Activated naive CD4-positive, alpha-beta T cell treated with Interleukin-2 at 50 U/mL for 16 hours (primary cell): ENCODE measurements at places on chromosomes 5 and 9.
A peak's percentile ranks its signal among the peaks of the same experiment; 100 is the strongest.

DNA sequence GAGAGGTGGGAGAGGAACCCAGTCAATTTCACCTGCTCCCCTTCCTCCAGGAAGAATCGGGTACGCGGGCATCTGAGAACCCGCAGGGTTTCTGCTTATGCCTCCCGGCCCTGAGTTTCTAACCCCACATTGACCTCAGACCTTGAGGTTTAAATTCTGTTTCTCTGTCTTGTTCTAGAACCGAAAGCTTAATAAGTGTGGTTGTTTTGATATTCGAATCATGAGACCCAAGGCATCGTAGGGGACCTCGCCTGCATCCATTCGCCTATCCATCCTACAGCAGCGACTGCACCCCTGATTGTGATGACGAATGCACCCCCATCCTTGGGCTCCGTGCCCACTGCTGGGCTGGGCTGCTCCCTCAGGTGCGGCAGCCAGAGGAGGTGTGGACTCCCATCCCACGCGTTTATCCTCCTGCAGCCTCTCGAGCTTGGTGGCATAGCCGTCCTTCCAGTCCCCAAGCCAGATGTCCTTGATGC lies 80.8 kb upstream of the IER5L start:
- peak; percentile 17 for DNase-seq

DNA sequence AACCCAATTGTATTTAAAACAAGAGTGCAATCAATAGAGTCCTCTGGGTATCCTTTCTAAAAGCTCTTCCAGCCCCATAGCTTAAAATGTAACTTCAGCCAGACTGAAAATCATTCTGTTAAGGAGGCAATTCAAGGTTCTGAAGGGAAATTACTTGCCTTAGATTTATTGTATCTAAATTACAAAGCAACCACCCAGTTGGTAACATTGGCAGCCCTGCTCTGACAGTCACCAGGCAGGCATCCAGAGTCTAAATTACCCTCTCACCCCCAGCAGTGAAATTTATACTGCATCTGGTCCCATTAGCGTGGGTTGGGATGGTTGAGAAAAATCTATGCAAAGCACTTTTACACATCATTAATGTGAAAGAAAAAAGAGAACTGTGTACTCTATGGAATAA lies 514.7 kb downstream of the MTRR start:
- no peak for DNase-seq

GRCh38 chr5:96315431-96315830 lies 117.6 kb downstream of the PCSK1 start:
- DNase-seq, result no peak

- DNase-seq, result no peak
Measured at GRCh38 chr5:61626639-61627282, 294.7 kb downstream of the ZSWIM6 start.

- DNase-seq, result no peak
Measured at GRCh38 chr9:108163321-108164005, 673.9 kb upstream of the KLF4 start.

DNA sequence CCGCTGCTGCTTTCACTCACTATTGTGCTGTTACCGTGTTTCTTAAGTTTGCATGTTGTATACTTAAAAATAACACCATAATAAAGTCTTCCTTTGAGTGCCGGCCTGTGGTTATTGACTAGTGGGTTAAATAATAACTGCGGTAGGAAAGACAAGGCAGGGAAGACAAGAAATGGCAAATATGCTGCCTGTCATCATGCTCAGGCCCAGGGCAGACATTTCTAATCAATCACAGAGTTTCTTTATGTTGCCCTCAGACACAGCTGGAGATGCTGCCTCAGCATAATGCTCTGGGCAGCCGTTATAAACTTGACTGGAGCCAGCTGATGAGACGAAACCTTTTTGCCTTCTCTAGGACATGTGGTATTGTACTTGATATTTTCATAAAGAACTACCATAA lies 215.0 kb downstream of the GAPVD1 start:
- DNase-seq, result no peak

- DNase-seq, result no peak
Measured at GRCh38 chr5:150584556-150585335, 55.7 kb upstream of the SYNPO start.

DNA sequence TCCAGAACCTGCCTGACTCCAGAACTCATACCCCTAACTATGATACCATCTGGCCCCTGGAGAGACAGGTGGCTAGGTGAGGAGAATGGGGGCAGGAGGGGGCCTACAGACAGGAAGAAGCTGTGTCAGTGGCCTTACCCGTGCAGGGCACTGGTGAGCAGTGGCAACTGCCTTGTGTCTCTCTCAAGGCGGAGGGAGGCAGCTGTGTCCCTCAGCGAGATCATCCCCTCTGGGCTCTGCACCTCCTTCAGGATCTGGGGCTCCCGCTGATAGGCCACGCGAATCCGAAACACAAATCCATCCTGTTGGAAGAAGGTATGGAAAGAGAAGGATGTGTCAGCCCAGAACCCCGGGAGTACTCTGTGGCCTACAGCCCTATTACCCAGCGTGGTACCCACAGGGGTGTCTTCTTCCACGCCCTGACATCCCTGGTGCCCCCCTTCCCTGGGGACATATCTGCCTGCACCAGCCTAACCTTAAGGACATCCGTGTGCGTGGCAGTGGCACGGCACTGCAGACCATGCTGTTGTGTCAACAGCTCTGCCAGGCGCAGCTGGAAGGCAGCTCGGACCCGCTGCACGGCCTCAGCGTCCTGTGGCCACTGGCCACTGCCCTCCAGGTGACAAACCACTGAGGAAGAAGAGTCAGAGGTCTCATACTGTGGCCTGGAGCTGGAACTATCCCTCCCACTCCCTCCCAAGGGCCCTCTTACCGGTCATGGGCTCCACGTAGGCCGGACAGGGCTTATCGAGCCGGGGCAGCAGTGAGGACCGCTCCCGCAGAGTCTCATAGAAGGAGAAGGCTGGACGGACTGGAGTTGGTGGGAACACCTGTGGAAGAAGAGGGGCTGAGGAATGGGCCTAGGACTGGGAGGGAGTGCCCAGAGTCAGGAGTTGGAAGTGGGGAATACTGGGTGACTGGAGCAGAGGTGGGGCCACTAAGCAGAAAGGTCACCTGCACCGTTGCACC lies 7.8 kb downstream of the NOL6 start:
- no peak for DNase-seq

- no peak for DNase-seq
Measured at GRCh38 chr5:108382784-108383330, 959 bp upstream of the FBXL17 start.

DNA sequence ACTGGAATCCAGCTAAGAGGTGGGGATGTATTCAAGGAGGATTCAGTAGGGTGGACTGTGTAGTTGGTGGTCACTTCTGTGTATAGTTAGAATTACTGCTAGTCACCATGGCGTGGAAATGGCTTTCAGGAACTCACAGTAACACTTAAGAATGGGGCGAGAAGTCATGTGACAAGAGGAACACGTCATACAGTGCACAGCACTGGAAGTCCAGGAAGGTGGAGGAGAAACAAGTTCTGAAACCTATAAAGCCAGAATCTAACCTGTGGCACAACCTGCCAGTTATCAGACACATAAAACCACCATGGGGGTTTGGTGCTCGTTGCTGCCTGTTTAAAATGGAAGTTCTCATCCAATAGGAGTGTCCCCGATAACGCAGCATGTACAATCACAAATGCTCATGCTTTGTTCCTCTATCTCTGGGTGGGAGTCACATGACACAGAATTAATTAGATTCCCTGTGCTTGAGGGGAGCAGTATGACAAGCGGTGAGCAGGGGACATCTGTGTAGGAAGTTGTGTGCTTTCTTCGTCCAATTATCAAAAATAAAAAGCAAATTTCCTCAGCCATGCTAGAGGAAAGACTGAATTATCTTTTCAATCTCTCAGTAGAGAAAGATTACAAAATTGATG lies 193.0 kb downstream of the SPOCK1 start:
- no peak for DNase-seq

GRCh38 chr5:84373506-84373905 lies 11.2 kb downstream of the EDIL3 start:
- DNase-seq, result no peak

GRCh38 chr5:38734353-38734752 lies 111.5 kb upstream of the OSMR start:
- DNase-seq, result no peak

DNA sequence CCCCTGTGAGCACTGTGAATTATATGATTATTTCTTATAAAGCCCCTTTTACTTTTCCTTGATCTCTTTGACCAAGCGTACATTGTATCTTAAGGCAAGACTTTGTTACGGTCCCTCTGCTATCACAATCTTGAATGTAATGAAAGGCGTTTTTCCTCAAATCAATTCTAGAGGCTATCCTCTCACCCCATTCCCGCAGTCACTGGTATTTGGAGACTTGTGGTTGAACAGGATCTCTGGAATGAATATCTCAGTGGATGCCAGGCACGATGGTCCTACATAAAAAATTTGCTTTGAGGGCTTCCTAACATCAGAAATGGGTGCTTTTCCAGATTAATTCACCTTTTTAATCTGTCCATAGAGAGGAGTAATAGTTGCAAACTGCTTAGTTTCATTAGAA lies 151.4 kb upstream of the PAPPA start:
- DNase-seq, result no peak

DNA sequence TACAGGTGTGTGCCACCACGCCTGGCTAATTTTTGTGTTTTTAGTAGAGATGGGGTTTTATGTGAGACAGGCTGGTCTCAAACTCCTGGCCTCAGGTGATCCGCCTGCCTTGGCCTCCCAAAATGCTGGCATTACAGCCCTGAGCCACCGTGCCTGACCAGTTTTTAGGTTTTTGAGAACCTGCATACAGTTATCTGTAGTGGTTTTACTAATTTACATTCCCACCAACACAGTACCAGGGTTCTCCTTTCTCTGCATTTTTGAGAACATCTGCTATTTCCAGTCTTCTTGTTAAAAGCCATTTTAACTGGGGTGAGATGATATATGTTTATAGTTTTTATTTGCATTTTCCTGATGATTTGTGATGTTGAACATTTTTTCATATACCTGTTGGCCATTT lies 12.8 kb downstream of the DMXL1 start:
- no peak for DNase-seq

GRCh38 chr9:26735160-26735559 lies 157.4 kb downstream of the CAAP1 start:
- DNase-seq, result no peak

GRCh38 chr5:15703901-15704300 lies 203.9 kb downstream of the FBXL7 start:
- DNase-seq, result no peak

DNA sequence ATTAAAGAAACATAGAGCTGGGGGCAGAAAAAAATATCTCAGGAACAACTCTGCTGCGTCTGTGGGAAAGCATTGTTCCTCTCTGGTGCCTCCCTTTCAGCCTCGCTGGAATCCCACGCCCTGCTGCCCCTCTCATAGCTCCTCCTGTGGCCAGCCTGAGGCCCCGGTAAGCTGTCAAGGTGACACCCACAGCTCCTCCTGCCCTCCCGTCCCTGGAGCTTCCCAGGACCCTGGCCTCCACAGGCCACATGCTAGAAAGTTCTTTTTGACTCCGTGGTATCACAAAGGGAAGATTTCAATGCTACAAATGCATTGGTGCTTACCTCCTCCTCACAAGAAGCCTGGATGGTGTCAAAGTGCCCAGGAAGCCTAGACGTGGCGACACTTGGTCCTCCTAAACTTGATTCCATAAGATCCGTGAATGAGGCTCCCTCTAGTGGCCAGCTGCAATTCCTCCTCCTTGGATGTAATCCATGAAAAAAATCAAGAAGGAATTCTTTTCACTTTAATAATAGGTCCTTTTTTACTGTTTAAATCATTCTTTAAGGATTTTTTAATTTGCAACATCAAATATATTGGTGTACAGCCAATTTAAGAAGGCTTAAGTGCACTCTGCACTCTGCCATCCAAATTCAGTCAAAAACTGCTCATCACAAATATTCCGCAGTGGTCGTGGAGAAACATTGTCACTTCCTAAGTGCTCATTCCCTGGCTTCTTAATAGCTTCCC lies 104.9 kb downstream of the CFAP90 start:
- peak; percentile 37 for DNase-seq

- no peak for DNase-seq
Measured at GRCh38 chr9:132572921-132573320, 9.5 kb upstream of the BARHL1 start.

DNA sequence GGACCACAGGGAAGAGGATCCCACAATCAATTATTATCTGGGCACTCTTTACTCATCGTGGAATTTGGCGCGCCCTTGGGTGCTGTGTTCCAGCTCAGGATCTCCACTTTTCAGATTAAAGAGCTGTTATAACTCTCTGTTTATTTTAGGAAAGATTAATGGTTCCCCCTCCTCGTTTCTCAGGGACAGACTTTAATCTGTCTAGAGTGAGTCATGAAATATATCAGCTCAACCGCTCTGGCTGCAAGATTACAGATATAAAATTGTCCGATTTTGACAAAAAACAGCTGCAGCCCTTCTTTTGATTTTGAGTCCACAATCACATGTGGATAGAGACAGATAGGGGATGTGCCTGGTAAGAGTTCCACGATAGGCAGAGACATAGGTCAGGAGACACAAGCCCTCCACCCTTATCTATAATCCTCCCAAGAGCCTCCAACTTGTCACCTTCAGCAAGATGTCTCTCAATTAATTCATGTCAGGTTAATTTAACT lies 77.6 kb upstream of the ANKRD55 start:
- DNase-seq, result no peak

DNA sequence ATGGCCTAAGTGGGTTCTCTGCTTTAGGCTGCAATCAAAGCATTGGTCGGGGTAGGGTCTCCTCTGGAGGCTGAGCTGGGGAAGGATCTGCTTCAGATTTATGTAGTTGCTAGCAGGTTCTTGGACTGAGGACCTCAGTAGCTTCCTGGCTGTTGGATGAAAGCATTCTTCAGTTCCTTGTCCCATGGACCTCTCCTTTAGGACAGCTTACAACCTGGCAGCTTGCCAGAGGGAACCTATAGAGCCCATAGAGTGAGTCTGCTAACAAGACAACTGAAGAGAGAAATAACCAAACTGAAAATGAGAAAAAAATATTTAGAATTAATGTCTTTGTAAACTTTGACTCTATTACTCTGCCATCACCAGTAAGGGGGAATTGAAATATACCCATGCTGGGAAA lies 12.4 kb downstream of the MRPS30 start:
- DNase-seq, result no peak

- no peak for DNase-seq
Measured at GRCh38 chr5:115471345-115472063, 73.1 kb downstream of the FEM1C start.

GRCh38 chr5:111432883-111433536 lies 79.3 kb downstream of the STARD4 start:
- no peak for DNase-seq

DNA sequence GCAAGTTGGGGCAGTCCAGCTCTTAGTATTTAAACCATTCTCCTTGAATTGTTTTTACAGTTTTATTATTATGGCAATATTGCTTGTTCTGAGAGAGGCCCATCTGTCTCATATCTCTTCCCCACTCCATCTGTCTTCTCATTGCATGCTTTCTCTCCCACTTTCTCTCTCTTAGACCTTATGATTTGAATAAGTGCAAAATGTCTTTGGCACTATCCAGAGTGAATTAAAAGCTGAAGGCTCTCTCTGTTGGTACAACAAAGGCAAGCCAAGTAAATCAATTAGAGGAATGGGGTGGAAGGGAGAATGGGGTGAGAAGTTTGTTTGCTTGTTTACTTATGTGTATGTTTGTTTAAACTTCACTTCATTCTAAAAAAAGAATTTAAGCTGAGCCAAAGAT lies 195.3 kb upstream of the RFX3 start:
- DNase-seq, result no peak

GRCh38 chr9:81526587-81526986 lies 162.8 kb downstream of the TLE1 start:
- DNase-seq, result no peak

- DNase-seq, result no peak
Measured at GRCh38 chr9:116476935-116477381, 210.1 kb upstream of the TRIM32 start.
